ENCODE measurements at places on chromosomes 2 and 18. TPM values are rescaled to one million over a fixed set of nuclear protein-coding genes. Genes with fewer than 3 reads are reported as not detected.

NYAP2 gene
- not detected for total RNA-seq

SLC9A4 gene
- not detected for total RNA-seq

SPEG gene
- total RNA-seq, result 7.8 TPM

GRCh38 chr2:74815941-74816340 lies 18.0 kb upstream of the HK2 start:
- peaks cover 38% of the 10 kb centered on the region for H3K27me3 ChIP-seq
- peaks cover 2% of the 10 kb centered on the region for H3K4me1 ChIP-seq
- no peak overlapping the region for H3K27ac ChIP-seq
- no peak for DNase-seq
- H3K4me3 ChIP-seq, result no peak overlapping the region

GRCh38 chr2:11786592-11786991 lies 40.2 kb downstream of the LPIN1 start:
- H3K27ac ChIP-seq, result no peak overlapping the region
- no peaks in the 10 kb centered on the region for H3K27me3 ChIP-seq

Data from IMR-90 (cell line).